ENCODE measurements at places on chromosomes 7 and 10.

DNA sequence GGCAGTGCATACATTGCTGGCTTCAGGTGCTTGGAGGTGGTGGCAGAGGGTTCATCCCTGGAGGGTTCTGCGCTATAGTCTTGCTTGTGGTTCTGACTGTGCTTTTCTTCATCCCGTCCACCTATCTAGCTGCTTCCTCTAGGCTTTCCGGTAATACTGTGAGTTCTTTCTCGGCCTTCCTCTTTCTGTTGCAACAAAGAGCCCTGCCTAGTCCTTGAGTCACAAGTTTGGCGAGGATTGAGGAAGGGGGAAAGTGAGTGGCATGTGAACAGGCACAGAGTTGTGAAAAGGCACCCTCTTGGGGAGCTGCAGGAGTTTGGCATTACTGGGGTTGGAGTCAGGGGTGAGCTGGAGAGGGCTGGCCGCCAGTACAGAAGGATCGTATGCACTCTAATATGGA lies 123.0 kb downstream of the SH2D4B start:
- DNase-seq, result no peak

GRCh38 chr7:74231232-74231590 lies 21.4 kb downstream of the LAT2 start:
- peak; percentile 54 for DNase-seq

DNA sequence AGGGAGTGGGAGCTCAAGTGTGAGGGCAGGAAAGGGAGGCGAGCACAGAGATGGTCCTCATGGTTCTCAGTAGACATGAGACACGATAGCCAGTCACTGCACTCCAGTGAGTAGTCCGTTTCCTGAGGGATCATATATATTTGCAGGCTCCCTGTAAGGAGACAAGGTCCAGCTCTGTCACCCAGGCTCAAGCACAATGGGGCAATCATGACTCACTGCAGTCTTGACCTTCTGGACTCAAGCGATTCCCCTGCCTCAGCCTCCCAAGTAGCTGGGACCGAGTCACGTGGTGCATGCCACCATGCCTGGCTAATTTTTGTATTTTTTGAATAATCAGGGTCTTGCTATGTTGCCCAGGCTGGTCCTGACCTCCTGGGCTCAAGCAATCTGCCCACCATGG lies 116.7 kb downstream of the CCDC3 start:
- no peak for DNase-seq

DNA sequence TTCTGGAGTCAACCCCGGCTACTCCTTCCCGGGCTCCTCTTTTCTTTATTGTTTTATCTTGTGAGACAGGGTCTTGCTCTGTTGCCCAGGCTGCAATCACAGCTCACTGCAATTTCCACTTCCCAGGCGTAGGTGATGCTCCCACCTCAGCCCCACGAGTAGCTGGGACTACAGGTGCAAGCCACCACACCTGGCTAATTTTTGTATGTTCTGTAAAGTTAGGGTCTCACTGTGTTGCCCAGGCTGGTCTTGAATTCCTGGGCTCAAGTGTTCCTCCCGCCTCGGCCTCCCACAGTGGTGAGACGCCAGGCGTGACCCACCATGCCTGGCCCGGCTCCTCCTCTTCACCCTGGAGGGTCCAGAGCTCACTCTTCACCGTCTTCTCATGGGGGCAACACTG lies 15.3 kb upstream of the PDGFA start:
- DNase-seq, result no peak

- DNase-seq, result no peak
Measured at GRCh38 chr7:150447966-150448788, 2.3 kb upstream of the GIMAP8 start.

GRCh38 chr10:121450247-121450646 lies 148.0 kb downstream of the FGFR2 start:
- DNase-seq, result no peak

DNA sequence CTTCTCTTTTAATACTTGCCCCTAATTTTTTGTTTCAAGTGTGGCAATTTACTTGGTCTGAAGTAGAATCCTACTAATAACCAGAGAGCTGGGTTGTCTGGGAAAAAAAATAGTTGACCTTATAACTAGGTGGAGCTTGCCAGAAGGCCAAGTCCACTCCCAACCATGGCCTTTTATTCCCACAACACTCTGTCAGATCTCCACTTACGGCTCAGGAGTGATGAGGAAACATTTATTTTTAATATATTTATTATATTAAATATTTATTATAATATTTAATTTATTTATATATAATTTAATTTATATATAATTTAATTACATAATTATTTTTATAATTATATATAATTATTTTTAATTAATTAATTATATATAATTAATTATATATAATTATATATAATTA lies 58.8 kb downstream of the TSPAN12 start:
- DNase-seq, result no peak

DNA sequence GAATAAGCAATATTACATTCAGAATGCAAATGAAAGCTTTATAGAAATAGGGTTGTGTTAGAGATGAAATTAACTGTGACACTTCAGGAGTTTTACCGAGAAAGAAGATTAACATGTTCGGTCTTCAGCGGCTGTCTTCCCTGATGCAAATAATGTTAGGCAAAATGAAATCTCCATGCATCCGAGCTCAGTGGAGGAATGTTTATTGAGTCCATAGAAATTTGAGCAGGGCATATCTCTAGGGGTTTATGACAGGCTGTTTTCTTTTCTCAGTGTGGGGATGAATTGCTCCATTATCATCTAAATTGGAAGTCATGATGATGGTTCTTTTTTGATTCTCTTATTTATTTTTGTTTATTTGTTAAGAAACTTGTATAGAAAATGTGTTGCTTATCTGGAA lies 31.7 kb downstream of the DYNC1I1 start:
- DNase-seq, result no peak

DNA sequence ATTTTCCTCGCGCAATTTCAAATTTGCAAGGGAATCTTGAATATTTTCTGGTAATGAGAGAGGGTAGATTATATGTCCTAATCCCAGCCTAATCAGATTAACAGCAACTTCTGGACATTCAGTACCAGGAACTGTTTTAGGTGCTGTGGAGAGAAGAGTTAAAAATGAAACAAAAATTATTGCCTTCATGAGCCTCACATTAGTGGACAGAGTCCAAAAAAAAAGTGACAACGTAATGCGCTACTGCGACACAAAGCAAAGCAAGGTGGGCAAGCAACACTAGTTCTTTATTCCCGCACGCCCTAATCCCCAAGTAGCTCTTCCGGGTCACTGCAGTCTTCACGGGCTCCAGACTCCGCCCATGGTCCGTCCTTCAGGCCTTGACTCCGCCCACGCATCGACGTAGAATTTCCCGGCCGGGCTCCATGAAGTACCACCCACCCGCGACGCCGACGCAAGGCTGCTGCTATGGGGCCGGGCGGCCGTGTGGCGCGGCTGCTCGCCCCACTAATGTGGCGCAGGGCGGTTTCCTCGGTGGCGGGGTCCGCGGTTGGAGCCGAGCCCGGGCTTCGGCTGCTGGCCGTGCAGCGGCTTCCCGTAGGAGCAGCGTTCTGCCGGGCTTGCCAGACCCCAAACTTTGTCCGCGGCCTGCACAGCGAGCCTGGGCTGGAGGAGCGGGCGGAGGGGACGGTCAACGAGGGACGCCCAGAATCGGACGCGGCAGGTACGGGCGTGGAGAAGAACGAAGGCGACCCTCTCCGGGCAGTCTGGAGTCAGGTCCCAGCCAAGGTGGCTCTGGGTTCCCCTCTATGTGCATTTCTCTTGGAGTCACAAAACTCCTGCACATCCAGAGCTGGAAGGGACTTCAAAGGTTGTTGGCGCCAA lies at the start of gene MALSU1:
Gene MALSU1 (plus strand): TSS at position 455 of the 885 bp plus-strand sequence. CDS start 14 bp downstream, at position 469.
- peak; percentile 84 for DNase-seq

- DNase-seq, result no peak
Measured at GRCh38 chr7:66138994-66139752, 24.5 kb downstream of the CRCP start.

- DNase-seq, result no peak
Measured at GRCh38 chr7:2172311-2173188, 60.2 kb downstream of the MAD1L1 start.

DNA sequence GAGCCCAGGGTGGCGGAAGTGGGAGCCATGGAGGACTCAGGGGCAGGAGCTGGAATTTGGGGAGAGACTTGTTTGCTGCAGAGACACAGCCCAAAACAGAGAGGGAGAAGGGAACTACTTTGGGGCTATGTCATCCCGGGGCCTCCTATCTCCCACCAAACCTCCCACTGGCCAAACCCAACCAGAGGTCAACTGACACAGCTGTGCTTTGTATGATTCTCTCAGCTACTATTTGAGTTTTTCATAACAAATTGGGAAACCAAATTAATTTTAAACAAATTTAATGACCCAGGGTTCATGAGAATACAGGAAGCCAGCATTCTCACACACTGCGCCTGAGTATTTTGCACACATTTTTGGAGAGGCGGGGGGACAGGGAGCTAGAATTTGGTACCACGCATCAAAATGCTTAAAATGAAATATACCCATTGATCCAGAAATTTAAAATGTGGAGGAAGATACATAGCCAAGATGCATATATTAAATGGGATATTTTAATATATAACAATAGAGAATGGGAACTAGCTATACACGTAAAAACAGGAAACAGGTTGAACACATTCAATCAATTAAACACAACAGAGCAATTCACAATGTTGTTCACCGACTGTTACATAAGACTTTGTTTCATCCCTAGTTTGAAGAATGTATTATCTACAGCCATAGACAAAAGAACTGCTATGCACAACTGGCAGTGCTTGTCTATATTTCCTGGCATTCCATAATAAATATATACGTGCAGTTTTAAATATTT lies 105.3 kb downstream of the PARD3 start:
- no peak for DNase-seq

GRCh38 chr7:117873310-117874190 lies at the start of gene CTTNBP2:
TSS of gene CTTNBP2 (minus strand) at chr7:117873441. CDS start at chr7:117873415, 26 bp downstream.
- DNase-seq, result no peak

DNA sequence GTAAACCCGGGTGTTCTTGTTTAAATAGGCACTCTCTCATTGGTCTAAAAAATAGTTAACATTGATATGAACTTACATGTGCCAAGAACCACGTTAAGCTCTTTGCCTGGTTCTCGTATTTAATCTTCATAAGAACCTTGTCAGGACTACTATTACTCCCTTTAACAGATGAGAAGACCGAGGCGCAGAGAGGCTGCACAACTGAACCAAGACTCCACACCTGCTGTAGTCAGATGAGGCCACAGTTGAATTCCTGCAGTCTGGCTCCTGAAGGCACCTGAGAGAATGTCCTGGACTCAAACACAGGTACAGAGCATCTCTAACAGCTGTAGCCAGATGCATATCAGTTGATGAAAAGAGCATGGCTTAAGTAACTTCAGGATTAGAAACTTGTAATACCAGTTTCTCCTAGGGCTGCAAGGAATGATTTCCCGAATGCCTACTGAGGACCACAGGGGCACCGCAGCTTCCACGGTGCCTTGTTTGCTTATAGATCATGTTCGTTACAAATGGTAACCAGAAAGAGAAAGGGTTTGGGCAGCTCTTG lies 9.5 kb downstream of the DDC start:
- no peak for DNase-seq

- no peak for DNase-seq
Measured at GRCh38 chr7:40058636-40059035, 75.8 kb downstream of the MPLKIP start.

- no peak for DNase-seq
Measured at GRCh38 chr10:13340068-13340467, 8.0 kb downstream of the SEPHS1 start.

DNA sequence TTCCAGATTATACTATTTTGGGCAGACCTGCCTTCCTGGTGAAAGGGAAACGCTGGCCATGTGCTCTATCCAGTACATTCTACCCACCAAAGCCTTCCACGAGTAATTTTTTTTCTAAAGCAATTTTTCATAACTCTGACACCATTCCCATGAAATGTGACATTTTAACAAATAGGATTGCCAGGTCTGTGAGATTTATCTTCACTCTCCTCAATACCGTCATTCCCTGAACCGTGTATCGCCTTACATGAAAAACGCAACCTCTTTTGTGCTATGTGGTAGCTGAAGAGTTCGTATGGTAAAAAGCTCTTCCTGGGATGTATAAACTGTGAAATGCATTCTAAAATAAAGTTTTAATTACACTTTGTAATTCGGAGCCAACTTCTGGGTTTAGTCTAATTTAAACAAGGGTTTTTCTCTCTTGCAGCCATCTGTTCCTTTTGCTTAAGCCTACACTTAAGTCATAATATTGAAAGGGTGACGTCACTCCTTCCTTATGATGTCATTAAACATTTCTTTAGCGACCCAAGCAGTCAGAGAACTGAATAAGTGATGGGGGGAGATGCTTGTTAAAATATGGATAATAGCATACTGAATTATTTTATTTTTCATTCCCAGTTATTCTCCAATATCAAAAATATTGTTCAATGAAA lies 27.7 kb downstream of the C1QL3 start:
- no peak for DNase-seq

DNA sequence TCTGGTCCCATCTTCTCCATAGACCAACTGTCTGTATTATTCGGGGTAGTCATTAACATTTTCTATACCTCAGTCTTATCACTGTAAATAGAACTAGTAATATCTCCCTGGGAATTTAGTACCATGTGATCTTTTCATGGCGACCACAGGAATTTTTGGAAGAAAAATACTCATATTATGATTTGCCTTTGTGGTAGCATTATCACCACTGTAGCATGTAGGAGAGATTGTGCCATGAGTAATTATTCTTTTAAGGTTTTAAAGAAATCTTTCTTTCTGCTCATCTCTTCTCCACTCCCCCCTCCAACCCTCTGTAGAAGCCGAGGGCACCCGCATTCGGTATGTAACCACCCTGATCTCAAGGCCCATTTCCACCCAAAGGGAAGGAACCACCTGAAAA lies 25.0 kb downstream of the ZNF365 start:
- no peak for DNase-seq

Data from GM19239 (cell line).